ENCODE measurements at places on chromosomes 2 and 18. TPM values are rescaled to one million over a fixed set of nuclear protein-coding genes. Genes with fewer than 3 reads are reported as not detected.

Gene PCARE
- total RNA-seq: 0.30 TPM

Gene DSC3
- 12.4 TPM for total RNA-seq

Gene XPO1
- total RNA-seq: 114 TPM

Gene LBX2
- total RNA-seq: 4.4 TPM

DNA sequence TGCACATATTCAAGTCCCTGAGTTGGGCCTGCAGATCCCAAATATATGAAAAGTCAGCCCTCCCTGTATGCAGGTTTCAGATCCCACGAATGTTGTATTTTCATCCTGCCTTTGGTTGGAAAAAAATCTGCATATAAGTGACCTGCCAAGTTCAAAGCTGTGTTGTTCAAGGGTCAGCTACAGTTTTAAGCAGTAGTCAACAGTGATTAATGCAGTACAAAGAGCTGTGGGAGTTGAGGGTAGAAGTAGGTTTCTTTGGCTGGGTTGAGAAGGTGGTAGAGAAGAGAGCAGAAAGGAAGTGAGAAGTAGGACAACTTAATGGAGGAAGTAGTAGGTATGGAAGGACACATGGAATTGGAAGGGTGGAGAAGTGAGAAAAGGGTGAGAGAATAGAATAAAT, 127.9 kb downstream of the ANKRD44 start:
- H3K4me1 ChIP-seq: no peaks in the 10 kb centered on the region
- H3K4me3 ChIP-seq: no peak overlapping the region
- no peaks in the 10 kb centered on the region for H3K36me3 ChIP-seq
- DNase-seq: no peak
- no peak overlapping the region for H3K27ac ChIP-seq

DNA sequence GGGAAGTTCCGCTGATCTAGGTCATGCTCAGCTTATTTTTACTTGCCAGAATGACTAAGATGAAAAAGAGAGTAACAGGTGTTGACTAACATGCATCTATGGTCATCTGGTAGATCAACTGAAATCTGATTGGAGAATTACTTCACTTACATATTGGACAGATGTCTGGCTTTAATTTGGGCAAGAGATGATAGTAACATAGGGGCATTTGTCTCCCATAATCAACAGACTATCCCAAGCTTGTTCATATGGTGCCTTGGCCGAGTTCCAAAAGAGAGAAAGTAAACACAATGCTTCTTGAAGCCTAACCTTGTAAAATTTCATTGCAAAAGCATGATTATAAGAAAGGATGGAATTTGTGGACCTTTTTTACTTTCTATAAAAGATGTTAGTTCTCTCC, 503.7 kb downstream of the ADCYAP1 start:
- no peaks in the 10 kb centered on the region for H3K27me3 ChIP-seq
- no peaks in the 10 kb centered on the region for H3K4me1 ChIP-seq
- no peak overlapping the region for H3K27ac ChIP-seq
- no peak for DNase-seq

All from tibial nerve (tissue), 4 donors.